ENCODE measurements at places on chromosomes 4 and X. TPM values are rescaled to one million over a fixed set of nuclear protein-coding genes. Genes with fewer than 3 reads are reported as not detected.
A peak's percentile ranks its signal among the peaks of the same experiment; 100 is the strongest.

The TMEM156 gene
- total RNA-seq, result 0.26 TPM

DNA sequence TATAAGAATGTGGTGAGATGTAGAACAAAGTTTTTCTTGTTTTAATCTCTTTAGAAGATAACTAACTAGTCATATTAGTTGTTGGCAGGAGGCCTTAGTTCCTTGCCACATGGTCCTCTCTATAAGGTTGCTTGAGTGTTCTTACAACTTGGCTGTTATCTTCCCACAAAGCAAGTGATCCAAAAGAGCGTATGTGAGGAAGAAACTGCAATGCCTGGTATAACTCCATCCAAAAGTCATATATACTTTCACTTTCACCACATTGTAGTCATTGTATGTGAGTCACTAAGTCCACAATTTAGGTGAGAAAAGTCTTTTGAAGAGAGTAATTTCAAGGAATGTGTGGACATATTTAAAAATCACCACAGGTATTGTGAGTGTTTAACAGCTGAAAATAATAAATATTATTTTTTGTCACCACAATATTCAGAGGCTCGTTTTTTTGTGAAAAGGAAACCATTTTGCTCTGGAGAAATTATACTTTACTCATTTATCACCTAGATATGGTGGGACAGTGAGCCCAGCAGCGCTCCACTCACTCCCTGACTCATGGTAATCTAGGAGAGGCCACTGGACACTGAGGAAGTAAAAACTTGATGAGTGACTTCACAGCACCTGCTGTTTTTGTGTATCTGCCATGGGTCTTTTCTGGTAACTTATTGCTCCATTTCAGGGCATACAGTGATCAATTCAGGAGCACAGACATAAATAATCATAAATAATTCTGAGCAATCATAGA lies 369.4 kb upstream of the NDST3 start:
- DNase-seq, result peak; percentile 39

- DNase-seq, result no peak
Observed at GRCh38 chr4:172842779-172843178, 325.8 kb upstream of the GALNT7 start.

DNA sequence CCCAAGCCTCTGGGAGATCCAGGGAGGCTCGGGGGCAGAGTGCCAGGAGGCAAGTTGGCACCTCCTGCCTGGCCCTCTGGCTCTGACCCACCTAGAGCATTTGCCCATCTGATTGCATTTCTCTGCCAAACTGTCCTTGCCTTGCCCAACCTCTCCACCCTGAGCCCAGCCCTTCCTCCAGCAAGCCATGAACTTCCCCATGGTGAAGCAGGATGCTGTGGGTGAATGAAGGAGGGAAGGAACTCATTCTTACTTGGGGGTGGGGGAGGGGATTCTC lies 9.3 kb upstream of the CNGA2 start:
- DNase-seq, result no peak

- DNase-seq, result peak; percentile 64
Observed at GRCh38 chr4:143286701-143287571, 49.7 kb upstream of the GAB1 start.
